ENCODE measurements at places on chromosomes 7 and 10.

GRCh38 chr7:123828805-123829204 lies 16.2 kb upstream of the HYAL4 start:
- no peak for DNase-seq

DNA sequence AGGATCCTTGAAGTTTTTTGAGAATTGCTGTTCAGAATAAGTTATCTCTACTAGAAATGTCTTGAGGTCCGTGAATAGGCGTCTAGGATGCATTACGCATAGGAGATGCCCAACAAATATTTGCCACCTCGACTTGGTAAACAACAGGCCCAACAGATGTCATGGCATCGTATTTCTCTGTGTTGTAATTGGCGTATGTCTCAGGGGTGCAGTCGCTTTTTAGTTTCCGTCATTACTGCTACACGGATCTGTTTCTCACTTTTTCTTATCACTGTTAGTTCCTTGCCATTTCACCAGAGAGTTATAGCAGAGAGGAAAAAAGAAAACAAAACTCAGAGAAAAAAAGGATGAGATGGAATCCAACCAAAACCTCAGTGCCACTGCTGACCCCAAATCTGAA lies 73.0 kb upstream of the SFMBT2 start:
- DNase-seq, result no peak

DNA sequence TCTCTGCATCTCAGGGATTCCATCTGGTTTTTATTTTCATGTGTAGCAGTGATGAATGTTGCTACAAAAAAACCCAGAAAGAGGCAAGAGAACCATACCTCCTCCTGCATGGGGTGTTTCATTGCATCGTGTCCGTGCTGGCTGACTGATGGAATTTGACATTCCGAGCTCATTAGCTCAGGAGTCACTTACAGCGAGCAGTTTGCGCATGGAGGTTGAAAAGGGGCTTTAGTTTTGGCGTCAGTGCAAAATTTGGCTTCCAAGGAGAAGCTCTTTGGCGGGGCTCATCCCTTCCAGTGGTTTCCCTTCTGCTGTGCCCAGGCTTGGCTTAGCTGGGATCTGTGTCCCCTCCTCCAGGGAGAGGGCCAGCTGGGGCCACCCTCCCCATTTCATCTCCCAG lies 25.8 kb downstream of the EMX2 start:
- no peak for DNase-seq

DNA sequence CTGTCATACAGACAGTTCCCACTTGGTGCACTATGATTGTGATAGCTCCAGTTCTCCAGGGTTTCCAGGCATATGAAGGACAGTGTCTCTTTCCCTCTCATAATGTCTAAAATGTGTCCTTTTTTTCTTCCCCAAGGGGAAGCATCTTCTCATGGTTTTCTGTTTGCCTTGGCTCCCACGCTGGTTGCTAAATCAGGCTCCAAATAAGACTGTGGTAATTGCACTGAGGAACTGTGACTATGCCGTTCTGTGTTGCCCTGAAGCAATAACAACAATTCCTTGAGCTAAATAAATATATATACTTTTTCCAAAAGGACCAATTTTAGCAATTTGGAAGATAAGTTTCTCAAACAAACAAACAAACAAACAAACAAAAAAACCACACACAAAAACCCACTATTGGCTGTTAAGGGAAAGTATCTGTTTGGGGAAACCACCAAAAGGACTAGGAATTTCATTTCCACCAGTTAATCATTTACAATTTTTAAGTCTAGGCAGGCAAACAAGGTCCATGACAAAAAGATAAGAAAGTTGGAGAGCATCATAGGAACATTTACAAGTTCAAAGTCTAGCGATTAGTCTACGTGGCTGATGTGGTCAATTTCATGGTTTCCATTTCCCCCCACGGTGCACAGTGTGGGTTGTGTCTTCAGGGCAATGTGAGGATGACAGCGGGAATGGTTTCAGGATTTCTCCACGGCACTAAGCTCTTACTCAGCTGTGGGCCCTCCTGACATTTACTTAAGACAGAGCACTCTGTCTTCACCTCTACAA lies 62.4 kb downstream of the THNSL1 start:
- DNase-seq, result no peak

DNA sequence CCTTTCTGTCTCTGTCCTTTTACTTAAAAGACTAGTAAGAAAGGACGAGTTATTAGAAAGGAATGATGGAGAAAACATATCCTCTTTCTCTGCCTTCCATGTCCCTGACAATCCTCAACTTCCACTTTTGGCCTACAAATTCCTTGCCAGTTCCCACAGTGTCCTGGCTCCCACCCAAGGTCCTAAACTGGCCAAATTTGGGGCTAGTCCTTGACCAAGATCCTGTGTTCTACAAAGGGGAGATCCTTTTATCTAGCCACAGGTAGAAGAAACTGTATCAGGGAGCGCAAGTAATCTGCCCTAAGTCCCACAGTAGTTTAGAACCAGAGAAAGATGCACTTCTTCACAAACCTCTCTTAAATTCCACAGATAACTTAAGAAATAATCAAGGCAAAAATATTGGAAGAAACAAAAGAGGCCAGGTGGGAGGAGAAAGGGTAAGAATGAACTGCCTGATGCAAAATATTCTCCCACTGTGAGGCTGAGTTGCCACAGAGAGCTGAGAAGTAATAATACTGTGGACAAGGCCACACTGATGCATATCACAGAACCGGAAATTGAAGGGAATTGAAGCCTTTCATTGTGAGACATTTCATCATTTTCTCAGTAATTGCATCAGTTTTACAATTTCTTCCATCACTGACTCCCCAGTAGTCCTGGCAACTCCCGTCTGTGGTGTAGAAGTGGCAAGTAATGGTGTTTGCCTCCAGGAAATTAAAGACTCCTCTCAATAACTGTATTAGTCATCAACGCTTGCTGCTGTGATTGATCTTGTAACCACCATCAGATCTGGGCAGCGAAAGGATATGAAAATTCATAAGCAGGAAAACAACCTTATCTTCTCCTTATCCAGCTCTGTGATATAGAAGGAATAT lies 47.2 kb downstream of the DNAJC12 start:
- no peak for DNase-seq

DNA sequence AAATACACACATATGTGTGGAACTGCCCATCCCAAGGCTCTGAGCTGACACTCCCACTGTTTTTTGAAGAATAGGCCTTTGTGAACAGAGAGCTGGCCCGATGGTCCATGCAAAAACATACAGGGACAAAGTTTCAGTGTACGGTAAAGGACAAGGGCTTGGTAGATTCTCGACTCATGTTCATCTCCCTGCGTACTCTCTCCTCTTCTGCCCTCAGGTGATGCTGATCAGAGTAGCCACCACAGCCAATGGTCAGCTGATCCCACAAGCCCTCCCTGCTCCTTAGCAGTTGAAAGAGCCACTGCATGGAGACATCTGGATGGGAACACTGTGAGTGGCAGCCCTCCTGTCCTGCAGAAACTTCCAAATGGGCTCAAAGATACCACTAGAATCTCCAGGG lies 23.1 kb upstream of the C10orf71 start:
- DNase-seq, result no peak

GRCh38 chr7:121442845-121443244 lies 46.7 kb upstream of the FAM3C start:
- no peak for DNase-seq

DNA sequence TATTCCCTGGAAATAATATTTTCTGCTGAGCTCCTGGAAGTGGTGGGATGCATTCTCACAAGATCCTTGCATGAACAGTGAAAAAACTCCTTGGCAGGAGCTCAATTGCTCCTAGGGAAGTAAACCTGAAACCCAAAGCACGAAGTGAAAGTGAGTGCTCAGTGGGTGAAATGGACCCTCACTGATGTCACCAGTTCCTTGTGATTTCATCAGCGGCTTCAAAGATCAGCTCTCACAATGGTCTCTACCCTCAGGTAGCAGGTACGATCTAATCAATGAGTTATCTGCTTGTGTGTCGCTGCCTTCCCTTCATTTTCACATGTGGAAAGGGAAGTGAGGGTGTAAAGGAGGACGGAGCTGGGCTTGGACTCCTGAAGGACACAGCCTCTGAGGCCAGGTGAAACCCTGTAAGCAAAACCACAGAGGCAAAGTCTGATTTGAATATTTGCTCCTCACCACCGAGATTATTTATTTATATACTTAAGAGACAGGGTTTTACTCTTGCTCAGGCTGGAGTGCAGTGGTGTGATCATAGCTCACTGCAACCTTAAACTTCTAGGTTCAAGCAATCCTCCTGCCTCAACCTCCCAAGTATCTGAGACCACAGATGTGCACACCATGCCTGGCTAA lies 255.4 kb upstream of the LYZL1 start:
- DNase-seq, result no peak

- no peak for DNase-seq
Observed at GRCh38 chr7:33423646-33424020, 294.3 kb downstream of the BBS9 start.

GRCh38 chr10:106857213-106857612 lies 307.3 kb downstream of the SORCS1 start:
- DNase-seq, result no peak

GRCh38 chr10:100735337-100736143 lies 9.8 kb upstream of the PAX2 start:
- no peak for DNase-seq

DNA sequence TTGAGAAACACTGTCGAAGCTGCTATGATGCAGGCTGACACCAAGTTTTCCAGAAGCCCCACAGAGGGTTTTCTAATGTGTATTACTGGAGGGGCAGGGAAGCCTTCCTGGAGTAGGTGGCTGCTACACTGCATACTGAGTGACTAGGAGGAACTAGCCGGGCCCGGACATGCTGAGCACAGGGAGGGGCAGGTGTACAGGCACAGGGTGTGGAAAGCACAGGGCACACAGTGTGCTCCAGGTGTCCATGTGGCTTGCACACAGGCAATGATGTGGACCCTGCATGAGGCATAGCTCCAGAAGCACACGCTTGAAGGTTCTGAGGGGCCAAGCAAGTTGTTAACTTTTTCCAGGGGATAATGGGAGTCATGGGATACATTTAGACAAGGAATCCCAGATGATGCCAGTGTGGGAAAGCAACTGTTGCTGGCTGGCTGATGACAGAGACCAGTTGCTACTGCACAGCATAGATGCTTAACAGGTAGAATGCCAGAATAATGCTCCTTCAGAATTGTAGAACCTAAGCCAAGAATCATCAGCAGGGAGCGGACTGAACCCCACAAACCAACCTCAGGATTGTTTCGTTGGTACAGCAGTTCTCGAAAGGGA lies 14.6 kb downstream of the DHX32 start:
- no peak for DNase-seq

- no peak for DNase-seq
Observed at GRCh38 chr10:45373576-45374349, at the start of gene ALOX5. ALOX5 (plus strand) TSS chr10:45374216; CDS start chr10:45374280, 64 bp downstream.

GRCh38 chr7:37598824-37599223 lies 84.7 kb upstream of the GPR141 start:
- no peak for DNase-seq

DNA sequence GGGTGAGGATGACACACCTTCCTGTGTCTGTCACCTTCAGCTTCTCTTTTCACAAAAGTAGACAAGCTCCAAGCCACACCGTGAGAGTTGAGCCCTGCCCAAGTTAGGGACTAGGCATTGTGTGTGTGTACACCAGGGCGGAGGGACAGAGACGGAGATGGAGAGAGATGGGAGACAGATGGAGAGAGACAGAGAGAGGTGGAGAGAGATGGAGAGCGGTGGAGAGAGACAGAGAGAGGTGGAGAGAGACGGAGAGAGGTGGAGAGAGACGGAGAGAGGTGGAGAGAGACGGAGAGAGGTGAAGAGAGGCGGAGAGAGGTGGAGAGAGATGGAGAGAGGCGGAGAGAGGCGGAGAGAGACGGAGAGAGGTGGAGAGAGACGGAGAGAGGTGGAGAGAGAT lies 207.0 kb downstream of the DNAJB6 start:
- DNase-seq, result no peak

DNA sequence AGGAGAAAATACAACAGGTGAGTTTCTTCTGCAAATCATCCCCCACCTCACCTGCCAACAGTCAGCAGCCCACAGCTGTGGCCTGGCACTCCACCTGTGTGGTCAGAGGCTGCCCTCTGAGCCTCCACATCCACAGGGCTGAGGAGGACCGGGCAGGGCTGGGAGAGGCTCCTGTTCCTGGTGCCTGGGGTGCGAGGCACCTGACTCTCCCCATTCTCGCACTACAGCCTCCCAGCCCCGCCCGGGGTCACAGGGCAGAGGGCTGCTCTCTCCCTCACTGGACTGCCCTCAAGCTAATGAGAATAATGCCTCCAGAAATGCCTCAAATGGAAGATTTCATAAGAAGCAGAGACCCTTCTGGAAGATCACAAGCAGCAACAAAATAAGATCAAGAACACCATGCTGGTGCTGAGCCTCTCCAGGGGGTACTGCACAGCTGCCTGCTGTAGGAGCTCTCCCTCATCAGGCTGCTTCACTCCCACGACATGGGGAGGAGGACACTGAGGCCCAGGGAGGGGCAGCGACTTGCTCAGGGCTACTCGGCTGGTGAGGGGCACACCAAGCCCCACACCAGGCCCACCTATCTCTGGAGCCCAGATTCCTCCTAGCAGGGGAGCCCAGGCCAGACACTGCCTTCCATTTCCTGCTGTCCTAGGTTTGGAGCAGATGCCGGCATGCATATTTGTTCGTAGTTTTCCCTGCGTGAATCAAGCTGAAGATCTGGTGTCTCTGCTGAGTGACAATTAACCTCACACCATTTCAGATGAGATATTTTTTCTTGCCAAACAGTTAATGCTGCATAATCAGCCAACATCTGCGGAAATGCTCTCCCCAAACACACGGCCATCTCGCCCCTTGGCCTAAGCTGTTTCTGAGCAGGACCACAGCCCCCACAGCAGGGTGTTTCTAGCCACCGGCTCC lies 76.5 kb downstream of the FAM53B start:
- no peak for DNase-seq

DNA sequence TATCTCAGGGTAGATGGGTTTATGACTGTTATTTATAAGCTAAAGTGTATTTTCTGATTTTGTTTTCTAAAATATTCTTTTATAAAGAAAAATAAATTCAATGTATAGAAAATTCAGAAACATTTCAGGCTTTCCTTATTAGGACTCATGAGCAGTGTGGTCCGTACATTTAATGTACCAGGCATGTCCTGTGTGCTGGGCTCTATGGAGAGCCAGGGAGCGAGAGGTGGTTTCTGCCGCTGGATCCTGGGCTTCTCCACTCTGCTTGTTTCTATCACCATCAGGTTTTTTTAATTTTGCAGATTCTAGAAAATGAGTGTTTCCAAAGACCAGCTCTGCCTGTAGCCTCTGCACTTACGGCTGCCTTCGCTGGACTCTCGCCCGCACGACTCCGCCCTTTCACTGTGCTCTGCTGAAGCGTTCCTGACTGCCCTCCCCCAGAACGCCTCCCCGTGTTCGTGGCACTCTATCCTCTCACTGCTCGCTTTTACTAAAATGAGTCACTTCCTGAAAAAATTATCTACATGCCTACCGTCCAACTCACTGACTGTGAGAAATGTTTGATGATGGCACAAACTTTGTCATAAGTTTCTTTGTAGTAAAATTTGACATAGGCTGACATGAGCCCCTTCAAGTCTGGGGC lies 188.5 kb downstream of the ZMYND11 start:
- no peak for DNase-seq

DNA sequence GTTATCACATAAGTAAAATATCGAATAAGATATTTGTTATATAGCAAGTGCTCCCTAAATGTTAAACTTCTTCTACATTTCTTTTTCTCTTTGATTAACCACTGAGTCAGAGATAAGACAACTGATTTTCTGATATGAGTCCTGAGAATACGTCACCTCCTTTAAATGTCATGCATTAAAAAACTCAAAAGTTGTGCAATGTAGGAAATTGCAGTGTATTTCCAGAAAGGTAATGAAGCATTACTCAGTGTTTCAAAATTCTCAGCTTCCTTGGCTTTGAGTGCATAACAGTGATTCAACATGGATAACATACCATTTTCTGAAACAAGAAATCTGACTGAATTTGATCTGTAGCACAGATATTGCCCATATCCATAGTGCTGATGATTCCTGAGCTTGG lies 155.8 kb downstream of the BMPER start:
- DNase-seq, result no peak

- DNase-seq, result no peak
Observed at GRCh38 chr7:139455789-139456188, 27.7 kb downstream of the KLRG2 start.

Measured in neural crest cell (in vitro differentiated cells).